NCI-H2171 (cell line): ENCODE measurements at places on chromosomes 2 and 18.

DNA sequence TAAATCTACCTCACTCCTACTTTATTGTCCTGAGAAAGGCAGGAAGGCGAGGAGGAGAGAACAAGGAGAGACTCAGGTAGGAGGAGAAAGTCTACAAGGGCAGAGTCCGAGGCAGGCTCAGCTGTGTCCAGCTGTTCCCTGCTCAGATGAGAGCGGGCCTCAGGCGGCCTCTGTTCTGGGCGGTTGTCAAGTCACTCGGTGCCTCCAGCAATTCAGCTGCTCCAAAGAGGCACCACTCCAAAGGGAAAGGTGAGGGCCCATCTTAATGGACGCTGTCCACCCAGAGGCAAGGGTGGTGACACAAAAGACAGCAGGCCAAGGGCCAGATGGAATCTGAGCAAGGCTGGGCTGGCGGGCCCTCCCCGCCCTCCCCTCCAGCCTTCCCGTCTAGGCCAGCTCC is 101.4 kb upstream of the EPAS1 start:
- DNase-seq = no peak

GRCh38 chr2:64930258-64930671 is 58.9 kb upstream of the SLC1A4 start:
- no peak for DNase-seq

GRCh38 chr2:233439191-233439590 is 84.9 kb downstream of the DGKD start:
- no peak for DNase-seq

- no peak for DNase-seq
These were observed 42.0 kb downstream of the FAM161A start for GRCh38 chr2:61811821-61812220.

GRCh38 chr2:60355849-60356261 is 197.6 kb downstream of the BCL11A start:
- no peak for DNase-seq

DNA sequence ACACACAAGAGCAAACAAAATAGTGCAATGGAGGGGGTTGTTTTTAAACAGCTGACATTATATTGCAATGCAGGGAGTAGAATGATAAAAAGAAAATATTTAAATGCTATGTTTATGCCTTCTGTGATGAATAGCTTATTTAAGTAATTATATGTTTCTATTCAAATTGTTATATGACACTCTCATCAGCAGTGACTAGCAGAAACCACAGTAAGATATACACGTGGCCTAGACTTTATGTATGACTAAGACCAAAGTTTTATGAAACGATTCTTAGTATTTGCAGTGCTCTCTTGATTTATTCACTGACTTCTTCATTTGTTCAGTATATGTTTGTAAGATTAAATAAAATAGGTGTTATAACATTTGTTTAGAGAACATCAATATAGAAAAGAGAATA is 26.1 kb upstream of the C1D start:
- no peak for DNase-seq

GRCh38 chr2:239312081-239312511 is 88.7 kb downstream of the HDAC4 start:
- no peak for DNase-seq

- DNase-seq = no peak
These were observed 36.1 kb upstream of the SPP2 start for GRCh38 chr2:234014427-234014826.

DNA sequence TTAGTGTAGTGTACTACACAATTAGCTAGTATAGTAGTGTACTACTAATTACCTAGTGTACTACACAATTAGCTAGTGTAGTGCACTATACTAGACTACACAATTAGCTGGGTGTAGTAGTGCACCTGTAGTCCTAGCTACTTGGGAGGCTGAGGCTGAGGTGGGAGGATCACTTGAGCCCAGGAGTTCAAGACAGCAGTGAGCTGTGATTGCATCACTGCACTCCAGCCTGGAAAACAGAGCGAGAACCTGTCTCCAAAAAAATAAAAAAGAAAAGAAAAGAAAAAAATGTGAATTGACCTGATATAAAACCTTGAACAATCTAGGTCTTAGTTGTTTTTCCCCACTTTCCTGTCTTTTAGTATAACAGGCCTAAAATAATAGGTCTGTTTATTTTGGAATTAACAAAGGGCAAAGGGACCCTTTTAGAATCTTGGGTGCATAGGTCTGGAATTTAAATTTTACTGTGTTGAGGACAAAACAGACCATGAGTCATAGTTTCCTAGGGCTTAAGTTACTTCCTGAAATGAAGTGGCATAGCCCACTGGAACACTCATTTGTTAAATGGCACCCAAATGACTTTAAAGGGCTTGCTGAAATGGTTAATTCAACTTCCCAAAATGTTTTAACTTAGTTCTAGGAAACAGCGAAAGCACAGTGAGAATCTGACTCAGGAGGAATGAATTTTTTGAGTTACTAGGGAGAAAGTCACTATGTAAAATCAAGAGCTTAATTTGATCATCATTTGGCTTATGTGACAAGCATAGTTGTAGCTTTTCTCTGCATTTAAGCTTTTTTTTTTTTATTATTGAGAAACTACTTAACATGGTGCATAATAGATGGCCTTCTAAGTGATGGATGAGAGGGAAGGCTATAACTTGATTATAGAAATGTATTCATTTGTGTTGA is 50.7 kb upstream of the ARL5A start:
- no peak for DNase-seq

DNA sequence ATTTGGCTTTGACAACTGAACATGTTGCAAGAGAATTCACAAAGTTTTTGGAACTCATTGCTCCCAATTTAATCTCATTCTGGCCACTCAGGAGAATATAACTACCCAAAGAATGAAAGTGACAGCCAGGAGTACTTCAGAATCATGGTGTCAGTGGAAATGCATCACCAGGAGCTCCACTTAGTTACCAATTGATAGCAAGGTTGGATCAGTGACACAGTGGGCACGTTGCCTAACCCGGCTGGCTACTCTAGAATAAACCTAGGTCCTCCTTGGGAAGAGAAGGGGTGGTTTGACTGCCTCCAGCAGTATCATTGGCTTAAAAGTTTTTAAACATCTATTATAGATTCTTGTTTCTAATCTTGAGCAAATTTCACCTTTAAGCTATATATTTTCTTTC is 40.0 kb upstream of the LRP1B start:
- no peak for DNase-seq

DNA sequence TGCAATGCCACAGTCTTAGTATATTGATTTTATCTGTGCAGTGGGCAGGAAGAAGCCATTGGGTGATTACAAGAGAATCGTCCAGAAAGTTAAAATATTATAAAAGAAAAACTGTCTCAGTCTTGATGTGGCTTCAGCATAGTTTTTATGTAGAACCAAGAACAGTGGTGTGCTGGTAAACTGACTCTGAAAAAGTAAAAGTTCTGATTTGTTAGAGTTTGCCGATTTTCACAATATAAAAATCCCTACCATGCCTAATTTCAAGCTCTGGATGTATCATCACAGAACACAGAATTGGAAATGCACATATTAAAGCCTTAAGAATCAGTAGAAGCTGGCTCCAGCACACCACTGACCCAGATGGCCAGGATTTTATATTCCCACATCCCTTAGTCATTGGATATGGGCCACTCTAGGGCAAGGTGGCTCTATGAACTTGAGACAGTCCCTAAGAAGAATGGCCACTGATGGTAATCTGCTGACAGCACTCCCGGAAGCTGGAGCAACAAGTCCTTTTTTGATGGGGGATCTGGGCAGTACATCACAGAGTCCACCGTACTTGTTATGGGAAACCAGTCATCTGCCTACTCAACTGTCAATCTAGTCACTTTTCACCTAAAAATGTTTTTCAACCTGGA is 9.3 kb upstream of the PLEKHM3 start:
- DNase-seq = no peak

DNA sequence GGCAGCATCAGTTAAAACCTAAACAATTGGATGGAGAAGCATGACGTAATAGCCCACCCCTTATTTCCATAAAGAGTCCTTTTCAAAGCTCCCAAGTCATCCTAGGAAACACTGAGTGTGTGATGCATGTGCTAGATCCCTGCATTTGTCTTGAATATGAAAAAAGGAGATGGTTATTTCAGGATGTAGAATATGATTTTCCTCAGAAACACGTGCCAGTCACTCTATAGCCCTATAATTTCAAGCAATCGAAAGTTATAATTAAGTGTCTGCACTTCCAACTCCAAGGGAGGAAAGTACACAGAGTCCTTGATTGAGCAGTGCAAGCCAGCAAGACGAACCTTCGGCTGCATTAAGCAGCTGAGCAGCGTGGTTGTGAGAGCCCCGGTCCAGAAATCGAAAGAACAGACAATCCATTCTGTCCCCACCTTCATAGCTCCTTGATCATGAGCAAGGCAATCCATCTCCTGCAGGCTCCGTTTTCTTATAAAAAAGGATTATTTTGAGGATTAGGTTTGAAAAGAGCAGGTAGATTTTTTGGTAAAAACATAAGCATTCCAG is 287.7 kb downstream of the FBXO15 start:
- DNase-seq = no peak

- DNase-seq = no peak
These were observed 142.7 kb downstream of the DYSF start for GRCh38 chr2:71596011-71596410.

- no peak for DNase-seq
These were observed 23.7 kb downstream of the TOGARAM2 start for GRCh38 chr2:29004755-29005154.

DNA sequence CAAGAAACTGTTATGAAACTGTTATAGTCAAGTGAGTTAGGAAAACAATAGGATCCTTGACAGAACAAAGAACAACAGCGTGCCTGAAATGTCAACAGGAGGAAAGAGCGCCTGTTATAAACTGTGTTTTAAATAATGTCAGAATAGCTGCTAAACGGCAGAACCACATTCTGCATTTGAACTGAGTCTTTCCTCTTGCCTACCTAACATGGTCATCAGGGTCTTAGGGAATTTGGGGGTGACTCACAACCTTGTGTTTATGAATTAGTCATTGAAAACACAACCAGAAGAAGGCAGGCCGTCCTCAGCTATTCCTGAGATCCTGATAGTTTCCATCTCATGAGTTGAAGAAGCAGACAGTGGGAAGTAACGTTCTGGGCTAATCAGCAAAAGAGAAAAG is 222.0 kb upstream of the FN1 start:
- DNase-seq = no peak

DNA sequence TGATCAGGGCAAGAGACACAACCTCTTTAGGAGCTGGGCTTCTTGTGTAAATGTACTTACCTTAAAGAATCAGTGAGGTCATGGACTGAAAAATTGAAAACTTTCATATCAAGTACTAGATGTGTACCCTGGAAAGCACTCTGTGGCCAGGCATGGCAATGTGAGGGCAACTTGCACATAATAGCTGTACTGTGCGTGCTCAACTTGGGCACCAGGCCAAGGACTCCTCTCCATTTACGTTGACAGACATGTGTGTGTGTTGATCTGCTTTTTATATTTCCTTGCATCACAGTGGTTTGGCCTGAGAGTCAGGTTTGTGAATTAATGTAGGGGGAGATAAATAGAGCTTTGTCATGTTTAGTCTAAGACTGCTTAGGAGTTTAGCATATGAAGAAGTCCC is 669.5 kb upstream of the REG3G start:
- DNase-seq = no peak

DNA sequence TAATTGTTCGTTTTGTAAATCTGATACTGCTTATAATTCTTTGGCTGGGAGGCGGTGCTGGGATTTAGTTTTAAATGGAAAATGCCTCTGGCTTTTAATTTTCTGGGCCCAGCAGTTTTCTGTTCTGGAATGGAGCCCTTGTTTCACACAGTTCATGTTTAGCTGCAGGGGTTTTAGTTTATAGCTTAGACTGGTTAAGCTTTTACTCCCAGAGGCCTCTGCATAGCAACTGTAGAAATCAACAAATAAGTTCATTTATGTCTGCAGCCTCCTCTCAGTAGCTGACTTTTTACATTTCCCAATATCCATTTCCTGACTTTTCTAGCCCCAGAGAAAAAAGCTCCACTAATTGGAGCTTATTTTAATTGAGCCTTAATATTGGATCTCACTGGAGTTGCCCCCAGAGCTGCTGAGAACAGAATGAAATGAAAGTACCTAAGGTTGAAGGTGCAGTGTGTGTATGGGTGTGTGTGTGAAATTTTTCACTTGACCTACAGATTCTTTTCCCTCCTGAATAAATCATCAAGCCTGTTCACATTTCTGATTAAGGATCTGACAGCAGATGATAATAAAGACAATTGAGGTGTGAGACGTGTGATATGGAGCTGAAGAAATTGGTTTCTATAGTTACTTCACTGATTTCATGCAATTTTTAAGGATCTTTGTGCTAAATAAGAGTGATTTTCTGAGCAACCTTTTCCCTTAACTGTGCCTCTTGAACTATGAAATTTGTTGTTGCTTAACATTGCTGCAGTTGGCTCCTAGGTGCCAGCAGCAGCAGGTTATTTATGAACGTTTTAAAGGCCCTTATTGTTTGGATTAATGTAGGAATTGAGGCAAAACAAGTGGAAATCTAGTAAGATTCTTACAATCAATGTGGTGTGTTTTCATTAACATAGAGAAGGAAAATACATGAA is 109.6 kb downstream of the TAF4B start:
- DNase-seq = no peak

DNA sequence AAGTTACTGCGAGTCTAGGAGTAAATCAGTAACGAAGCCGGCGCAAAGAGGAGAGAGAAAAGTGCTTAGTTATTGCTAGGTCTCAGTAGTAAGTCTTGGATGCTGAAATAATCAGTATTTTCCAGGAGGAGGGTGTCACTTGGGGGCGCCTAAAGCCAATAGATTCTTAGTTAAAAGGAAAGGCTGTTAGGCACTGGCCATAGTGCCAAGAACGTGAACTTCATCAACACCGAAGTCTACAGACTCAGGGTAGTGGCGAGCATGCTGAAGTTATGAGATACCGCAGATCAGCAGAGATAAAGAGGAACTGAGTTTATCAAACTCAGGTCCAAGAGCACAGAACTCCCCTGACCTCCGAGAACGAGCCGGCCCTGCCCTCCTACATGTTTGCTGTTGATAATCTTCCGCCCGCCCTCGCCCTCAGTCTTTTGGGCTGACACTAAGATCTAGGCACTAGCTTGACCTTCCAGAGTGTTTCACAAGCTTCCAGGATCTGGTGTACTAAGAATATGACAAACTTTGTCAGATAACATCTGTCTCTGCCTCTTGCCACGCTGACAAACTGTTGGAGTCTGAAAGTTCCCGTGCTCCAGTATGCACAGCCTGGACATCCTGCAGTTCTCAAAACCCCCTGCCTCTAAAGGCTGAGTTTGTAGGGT is 49.2 kb downstream of the CYB5A start:
- no peak for DNase-seq

GRCh38 chr2:156110890-156111289 is 221.6 kb downstream of the NR4A2 start:
- no peak for DNase-seq

GRCh38 chr2:46517485-46517884 is 38.1 kb downstream of the TMEM247 start:
- DNase-seq = no peak

DNA sequence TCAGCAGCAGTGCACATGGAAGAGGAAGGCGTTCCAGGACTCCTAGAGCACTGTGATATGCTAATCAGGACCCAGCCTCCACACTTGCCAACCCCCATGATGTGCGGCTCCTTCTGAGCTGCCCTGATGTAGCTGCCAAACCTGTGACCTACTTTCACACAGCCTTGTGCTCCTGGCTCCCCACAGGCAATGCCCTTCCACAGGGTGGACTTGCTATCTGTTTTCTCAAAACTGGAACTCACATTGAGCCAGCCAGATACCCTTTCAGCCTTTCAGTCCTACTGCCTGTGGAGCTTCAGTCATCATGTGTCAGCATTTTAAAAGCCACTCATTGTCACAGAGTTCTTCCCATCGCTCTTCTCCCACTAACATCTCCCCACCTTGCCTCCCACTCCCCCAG is 181.6 kb downstream of the AFF3 start:
- no peak for DNase-seq

GRCh38 chr2:233433794-233434193 is 79.5 kb downstream of the DGKD start:
- DNase-seq = no peak

- DNase-seq = no peak
These were observed 162.1 kb downstream of the MYO3B start for GRCh38 chr2:170339750-170340692.
